ENCODE measurements at places on chromosomes 4 and X.

GRCh38 chrX:149511081-149511480 is 6.0 kb upstream of the IDS start:
- DNase-seq: no peak

GRCh38 chrX:129577473-129577872 is 37.4 kb downstream of the OCRL start:
- no peak for DNase-seq

- DNase-seq: no peak
These were observed 6.5 kb upstream of the MRPL1 start for GRCh38 chr4:77856152-77856551.

- no peak for DNase-seq
These were observed 60.1 kb downstream of the SH3RF1 start for GRCh38 chr4:169210504-169211118.

- peak; percentile 44 for DNase-seq
These were observed 71.8 kb downstream of the SUPT20HL2 start for GRCh38 chrX:24241822-24242648.

- no peak for DNase-seq
These were observed 57.5 kb downstream of the HADH start for GRCh38 chr4:108047199-108047598.

DNA sequence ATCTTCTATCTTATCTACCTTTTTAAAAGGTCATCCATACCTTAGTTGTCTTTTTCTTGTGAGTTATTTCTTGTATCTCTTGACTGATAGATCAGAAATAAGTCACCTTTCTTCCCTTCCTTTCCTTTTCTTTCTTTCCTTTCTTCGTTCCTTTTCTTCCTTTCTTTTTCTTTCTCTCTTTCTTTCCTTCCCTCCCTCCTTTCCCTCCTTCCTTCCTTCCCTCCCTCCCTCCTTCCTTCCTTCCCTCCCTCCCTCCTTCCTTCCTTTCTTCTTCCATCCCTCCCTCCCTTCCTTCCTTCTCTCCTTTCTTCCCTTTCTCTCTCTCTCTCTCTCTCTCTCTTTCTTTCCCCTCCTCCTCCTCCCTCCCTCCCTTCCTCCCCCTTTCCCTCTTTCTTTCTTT is 93.5 kb downstream of the CEP135 start:
- no peak for DNase-seq

DNA sequence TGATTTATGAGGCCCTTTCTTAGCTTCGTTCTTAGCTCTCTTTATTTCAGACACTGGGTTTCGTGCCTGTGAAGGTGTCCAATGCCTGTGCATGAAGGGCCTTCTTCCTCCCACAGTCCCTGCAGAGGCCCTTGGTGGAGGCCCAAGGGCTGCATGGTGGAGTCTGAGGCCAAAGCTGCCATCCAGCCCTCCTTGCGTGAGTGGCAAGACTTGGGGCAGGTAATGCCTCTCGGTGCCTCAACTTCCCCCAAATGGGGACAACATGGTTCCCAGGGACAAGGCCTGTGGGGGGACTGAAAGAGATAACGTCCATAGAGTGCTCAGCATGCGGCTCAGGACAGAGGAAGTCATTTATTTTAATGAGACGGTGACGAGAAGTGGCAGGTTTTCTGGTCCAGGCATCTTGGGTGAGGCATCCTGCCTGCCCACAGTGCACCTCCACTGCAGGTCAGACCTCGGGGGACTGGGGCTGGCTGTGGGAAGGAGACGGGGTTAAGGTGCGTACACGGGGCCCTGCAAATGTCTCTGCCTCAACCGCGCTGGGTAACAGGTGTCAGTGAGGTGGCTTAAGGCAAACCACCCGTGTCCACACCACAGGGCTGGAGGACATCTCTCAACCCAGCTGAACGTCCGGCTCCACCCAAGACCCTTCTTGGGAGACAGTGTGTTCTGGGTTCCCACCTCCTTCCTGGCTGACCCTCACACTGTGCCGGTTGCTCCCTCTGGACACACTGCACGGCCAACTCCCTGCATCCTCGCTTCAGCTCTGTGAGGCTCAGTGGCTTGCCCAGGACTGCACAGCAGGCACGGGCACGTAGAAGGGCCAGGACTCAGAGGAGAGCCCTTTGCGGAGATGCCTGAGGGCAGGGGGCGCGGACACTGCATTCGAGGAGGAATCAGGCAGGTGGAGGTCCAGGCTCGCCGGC is 50.5 kb downstream of the PSAPL1 start:
- DNase-seq: no peak

DNA sequence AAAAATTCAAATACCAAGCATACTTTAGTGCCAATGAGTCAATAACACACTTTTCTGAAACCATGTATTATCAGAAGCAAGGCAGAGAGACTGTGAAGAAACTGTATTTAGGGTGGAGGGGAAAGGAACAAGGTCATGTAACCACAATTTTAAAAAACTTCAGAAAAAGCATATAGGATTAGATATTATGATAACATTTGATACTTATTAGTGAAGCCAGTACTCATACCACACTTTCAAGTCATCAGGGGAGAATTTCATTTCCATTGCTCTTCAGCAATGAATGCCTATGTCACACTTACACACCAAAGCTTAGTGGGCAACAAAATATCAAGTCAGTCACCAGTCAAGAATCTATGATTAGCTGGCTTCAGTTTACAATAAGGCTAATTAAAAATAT is 602.2 kb downstream of the IL15 start:
- DNase-seq: no peak

- no peak for DNase-seq
These were observed 163.1 kb downstream of the EVC2 start for GRCh38 chr4:5545271-5545670.

DNA sequence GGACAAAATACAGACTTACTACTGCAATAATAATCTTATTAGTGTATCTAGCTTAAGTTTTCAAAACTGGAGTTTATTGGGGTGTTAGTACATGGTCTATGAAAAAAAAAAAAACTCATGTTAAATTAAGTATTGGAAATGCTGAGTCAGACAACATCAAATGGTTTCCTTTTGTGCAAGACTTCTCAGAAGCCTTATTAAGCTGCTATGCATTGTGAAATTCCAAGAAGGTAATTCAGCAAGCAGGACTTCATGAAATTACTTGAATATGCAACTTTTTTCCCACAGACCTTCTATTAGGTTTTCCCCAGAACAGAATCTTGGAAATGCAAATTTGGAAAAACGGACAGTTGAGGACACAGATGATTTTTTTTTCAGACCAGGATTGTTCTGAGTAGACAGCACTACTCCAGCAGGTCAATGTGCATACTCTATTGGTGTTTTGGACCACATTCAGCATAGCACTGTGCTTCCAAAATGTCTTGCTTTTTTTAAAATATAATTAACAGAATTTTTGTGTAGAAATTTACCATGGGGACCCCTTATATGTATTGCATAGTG is 568.8 kb upstream of the TENM3 start:
- no peak for DNase-seq

GRCh38 chr4:25954293-25954904 is 40.4 kb downstream of the SMIM20 start:
- no peak for DNase-seq

DNA sequence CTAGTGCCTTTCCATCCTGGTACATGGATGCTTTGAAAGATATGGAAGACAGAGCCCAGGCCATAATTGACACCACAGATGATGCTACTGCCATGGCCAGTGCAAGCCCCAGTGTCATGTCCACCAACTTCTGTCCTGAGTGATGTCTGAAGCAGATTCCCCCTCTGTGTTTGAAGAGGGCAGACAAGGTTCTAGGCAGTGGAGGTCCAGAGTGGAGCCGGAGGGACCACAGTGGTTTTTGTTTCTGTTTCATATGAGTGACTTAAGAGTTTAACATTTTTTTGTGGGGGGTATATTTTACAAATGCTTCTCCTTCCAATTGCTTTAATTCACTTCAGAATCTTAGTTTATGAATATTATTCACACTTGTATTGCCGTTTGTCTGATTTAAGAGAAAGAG is 6.0 kb upstream of the MAGEC1 start:
- no peak for DNase-seq

DNA sequence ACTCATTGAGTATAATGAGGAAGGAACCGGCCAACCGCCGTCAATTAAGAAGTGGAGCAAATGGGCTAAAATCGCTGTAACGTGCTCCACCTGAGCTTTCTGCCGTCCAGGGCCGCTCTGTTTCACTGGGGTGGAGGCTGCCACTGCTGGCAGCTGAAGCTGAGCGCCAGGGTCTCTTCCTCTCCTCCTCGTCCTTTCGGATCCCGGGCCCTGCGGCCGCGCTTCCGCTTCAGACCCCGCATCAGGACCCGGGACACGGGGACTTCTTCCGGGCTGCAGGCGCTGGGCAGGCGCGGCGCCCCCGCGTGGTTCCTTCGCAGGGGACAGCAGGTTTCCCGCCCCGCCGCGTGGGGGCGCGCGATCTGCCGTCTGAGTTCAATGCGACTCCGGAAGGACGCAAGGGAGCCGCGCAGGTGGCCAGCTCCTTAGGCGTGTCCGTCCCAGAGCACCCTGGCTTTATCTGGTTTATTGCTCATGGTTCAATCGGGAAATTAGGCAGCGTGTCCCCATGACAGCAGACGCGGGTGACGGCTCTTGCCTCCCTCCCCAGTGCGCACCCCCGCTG is 519.8 kb downstream of the TRIML1 start:
- peak; percentile 73 for DNase-seq

- peak; percentile 76 for DNase-seq
These were observed 444.7 kb downstream of the IQCM start for GRCh38 chr4:149370785-149371420.

- no peak for DNase-seq
These were observed 125.9 kb upstream of the KLHL4 start for GRCh38 chrX:87391742-87392141.

DNA sequence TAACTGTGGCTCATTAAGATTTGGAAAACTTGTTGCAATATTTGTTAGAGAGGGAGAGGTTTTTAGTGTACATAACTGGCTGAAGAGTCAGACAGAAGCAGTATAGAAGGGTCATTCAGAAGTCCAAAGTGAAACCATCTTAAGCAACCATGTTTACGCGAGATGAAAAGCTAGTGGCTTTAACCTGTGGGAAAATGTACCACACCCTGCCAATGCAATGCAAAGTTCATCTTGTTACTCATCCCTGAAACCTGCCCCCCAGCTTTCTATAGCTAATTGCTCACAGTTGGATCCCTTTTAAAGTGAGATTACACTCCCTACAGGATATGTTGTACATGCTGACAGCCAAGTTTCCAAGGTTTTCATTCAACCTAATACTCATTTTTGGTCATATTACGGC is 96.7 kb upstream of the RAPGEF2 start:
- no peak for DNase-seq

- no peak for DNase-seq
These were observed 185.4 kb downstream of the SOWAHB start for GRCh38 chr4:76712564-76712963.

DNA sequence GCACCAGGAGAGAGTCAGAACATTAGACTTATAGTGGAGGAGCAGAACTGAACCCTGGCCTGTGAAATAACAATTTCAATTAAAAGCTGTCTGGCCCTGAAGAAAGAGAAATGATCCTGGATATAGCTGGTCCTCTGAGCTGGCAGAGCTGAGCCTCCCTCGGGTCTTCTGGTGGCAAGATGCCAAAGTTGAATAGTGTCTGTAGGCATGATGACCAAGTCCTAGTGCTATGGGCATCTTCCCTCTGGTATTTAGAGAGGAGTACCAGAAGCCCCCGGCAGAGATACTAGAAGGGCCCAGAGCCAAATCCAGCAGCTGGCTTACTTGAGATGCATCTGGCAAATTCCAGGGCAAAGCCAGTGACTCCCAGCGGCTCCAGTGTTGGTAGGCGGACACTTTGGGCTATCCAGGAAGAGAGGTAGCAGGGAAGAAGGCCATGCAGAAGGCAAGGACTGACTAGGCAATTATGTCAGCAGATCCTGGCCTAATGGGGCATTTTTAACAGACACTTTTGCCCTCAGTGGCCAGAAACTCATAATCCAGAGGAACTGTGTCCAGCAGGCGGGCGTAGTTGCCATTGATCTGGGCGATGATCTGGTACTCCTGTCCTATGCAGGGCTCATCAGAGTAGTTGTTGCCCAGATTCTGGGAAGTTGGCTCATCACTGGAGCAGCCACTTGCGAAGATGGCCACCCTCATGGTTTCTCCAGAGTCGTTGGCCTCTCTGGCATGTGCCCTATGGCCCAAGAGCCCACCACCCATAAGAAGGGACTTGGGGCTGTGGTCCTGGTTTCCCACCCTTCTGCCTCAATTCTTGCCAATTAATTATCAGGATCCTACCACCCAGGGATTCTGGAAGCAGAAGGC is 17.9 kb downstream of the VSIG4 start:
- no peak for DNase-seq

Data from T47D (cell line).